ENCODE measurements at places on chromosomes 11 and 22. TPM values are rescaled to one million over a fixed set of nuclear protein-coding genes. Genes with fewer than 3 reads are reported as not detected.

The NDUFC2 gene
- 67.8 TPM for total RNA-seq

The WBP2NL gene
- not detected for total RNA-seq

The RASSF10 gene
- total RNA-seq = 11.4 TPM

The ZNF215 gene
- 3.2 TPM for total RNA-seq

The RIC3 gene
- total RNA-seq = 10.0 TPM

The CYB5R2 gene
- 21.2 TPM for total RNA-seq

The FOLH1 gene
- 2.5 TPM for total RNA-seq

The NXPE4 gene
- total RNA-seq = not detected

DNA sequence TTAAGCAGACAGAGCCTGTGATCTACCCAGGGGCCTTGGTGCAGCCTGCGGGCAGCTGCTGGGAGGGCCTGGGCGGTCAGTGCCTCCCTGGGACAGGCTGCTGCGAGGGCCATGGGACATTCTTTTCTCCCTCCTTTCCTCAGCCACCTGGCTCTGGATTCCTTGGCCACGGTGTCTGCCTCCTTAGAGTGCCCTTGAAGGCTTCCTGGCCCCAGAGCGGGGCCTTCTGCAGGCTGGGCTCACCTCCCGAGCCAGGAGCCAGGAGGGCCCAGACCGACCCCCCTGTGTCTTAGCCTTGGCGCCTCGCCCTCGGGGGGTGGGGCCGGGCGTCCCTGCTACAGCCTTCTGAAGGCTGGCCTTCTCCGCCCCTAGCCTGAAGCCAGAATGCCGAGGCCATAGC lies 231.2 kb downstream of the TBC1D22A start:
- H3K27ac ChIP-seq = peak overlapping the region; percentile 38
- no peak overlapping the region for H3K4me3 ChIP-seq
- H3K27me3 ChIP-seq = no peaks in the 10 kb centered on the region

GRCh38 chr11:87391496-87391895 lies 353.8 kb downstream of the TMEM135 start:
- H3K27me3 ChIP-seq = no peaks in the 10 kb centered on the region
- no peak overlapping the region for H3K27ac ChIP-seq
- DNase-seq = no peak
- no peaks in the 10 kb centered on the region for H3K4me1 ChIP-seq

DNA sequence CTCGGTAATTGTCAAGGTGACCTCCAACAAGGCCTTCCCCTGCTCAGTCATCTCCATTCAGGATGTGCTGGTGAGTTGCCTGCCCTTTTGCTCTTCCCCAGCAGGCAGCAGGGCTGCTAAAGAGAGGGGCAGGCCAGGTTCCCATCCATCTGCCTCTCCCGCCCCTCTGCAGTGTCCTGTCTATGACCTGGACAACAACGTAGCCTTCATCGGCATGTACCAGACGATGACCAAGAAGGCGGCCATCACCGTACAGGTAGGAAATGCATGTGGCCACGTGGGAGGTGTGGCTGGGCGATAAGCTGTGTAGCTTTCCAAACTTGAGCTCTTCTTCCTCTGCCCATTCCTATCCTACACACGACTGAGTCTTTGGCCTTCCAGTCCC lies 4.0 kb downstream of the SIDT2 start:
- H3K27ac ChIP-seq = no peak overlapping the region
- H3K27me3 ChIP-seq = no peaks in the 10 kb centered on the region
- no peak for DNase-seq

GRCh38 chr22:48244388-48245195 lies 1482.1 kb downstream of the TBC1D22A start:
- no peak overlapping the region for H3K27ac ChIP-seq
- no peaks in the 10 kb centered on the region for H3K36me3 ChIP-seq
- DNase-seq = no peak
- H3K4me3 ChIP-seq = no peak overlapping the region
- no peaks in the 10 kb centered on the region for H3K27me3 ChIP-seq
- H3K4me1 ChIP-seq = no peaks in the 10 kb centered on the region

DNA sequence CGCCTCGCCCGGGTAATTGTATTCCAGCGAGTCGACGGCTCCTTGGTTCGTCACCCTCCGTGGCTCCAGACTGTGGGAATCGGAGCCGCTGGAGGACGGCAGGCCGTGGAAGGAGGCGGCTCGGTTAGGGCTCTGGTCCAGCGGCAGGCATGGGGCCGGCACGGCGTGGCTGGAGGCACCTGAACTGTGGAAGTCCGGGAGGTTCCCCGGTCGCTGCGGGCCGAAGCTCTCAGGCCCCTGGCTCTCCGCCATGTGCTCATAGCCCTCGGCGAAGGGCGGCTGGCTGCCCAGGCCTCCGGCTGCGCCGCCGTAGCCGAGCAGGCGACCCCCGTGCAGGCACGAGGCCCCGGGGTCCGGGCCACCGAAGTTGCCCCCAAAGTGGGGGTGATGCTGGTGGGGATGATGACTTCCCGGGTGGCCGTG lies 1.7 kb downstream of the MN1 start:
- no peak for DNase-seq
- H3K4me1 ChIP-seq = peaks cover 26% of the 10 kb centered on the region
- H3K27me3 ChIP-seq = no peaks in the 10 kb centered on the region
- H3K36me3 ChIP-seq = peaks cover 28% of the 10 kb centered on the region
- peak overlapping the region; percentile 86 for H3K4me3 ChIP-seq
- peak overlapping the region; percentile 89 for H3K27ac ChIP-seq

GRCh38 chr11:43955381-43956118 lies 13.1 kb downstream of the C11orf96 start:
- no peaks in the 10 kb centered on the region for H3K36me3 ChIP-seq
- H3K27ac ChIP-seq = no peak overlapping the region
- no peaks in the 10 kb centered on the region for H3K4me1 ChIP-seq
- H3K27me3 ChIP-seq = no peaks in the 10 kb centered on the region
- DNase-seq = no peak

DNA sequence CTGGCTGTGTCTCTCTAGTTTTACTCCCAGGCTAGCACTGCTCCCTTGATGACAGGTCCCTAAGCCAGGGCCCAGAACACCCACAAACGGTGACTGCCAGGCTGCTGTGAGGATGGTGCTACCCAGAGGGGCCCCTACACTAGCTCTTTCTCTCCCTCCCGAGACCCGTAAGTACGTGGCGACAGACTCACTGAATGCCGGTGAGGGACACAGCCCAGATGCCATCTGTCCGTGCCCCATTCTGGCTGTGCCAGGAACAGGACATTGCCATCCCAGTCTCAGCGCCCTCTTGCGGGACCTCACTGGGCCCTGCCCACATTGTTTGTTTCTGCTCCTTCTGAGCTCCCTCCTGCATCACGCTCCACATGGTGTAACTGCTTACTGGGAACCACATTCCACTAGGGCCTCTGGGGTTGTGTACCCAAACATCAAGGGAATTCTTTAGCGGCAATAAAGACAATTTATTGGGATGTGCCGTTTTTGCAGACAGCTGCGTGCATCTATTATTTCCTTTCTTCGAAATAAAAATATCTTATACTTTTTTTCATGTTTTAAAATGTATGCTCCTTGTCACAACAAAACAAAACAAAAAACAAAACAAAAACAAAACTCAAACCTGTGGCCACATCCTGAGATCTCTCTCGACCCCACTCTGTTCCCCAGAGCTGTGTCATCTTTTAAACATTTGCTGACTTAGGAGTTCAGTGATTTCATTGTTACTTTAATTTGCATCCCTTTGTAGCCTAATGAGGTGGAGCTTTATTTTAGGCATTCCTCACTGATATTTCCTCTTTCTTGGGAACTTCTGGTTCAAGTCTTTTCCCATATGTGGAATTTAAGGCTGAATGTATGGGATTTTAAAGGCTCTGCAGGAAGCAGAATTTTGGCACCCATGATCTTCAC lies 4.4 kb upstream of the TPCN2 start:
- H3K4me3 ChIP-seq = no peak overlapping the region
- H3K4me1 ChIP-seq = peaks cover 8% of the 10 kb centered on the region
- no peaks in the 10 kb centered on the region for H3K36me3 ChIP-seq
- no peak for DNase-seq

- no peak overlapping the region for H3K4me3 ChIP-seq
- peaks cover 27% of the 10 kb centered on the region for H3K4me1 ChIP-seq
- no peaks in the 10 kb centered on the region for H3K36me3 ChIP-seq
- peak overlapping the region; percentile 18 for H3K27ac ChIP-seq
Measured at GRCh38 chr11:88435415-88435814, 97.9 kb upstream of the CTSC start.

GRCh38 chr11:128582496-128583366 lies 4.6 kb downstream of the ETS1 start:
- no peaks in the 10 kb centered on the region for H3K36me3 ChIP-seq
- H3K4me1 ChIP-seq = no peaks in the 10 kb centered on the region
- H3K27ac ChIP-seq = no peak overlapping the region
- no peak for DNase-seq
- no peak overlapping the region for H3K4me3 ChIP-seq

- no peak overlapping the region for H3K4me3 ChIP-seq
- H3K27ac ChIP-seq = no peak overlapping the region
- peaks cover 31% of the 10 kb centered on the region for H3K27me3 ChIP-seq
- no peaks in the 10 kb centered on the region for H3K36me3 ChIP-seq
- H3K4me1 ChIP-seq = peaks cover 22% of the 10 kb centered on the region
Measured at GRCh38 chr11:44304091-44305025, 5.6 kb downstream of the ALX4 start.

DNA sequence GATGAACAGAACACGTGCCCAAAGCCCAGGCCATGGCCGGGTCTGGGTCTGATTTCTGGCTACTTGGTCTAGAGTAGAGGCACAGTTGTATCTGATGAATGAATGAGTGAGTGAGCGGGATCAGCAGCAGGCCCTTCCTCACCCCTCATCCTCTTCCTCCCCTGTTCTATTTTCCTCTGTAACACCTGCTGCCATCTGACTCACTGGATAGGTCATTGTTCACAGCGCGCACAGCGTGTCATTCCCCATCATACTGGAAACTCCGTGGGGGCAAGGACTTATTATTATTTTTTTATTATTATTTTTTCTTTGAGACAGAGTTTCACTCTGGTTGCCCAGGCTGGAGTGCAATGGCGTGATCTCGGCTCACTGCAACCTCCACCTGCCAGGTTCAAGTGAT lies 13.9 kb downstream of the NCF4 start:
- no peak for DNase-seq
- no peaks in the 10 kb centered on the region for H3K27me3 ChIP-seq
- no peak overlapping the region for H3K4me3 ChIP-seq

- H3K4me1 ChIP-seq = no peaks in the 10 kb centered on the region
- H3K27me3 ChIP-seq = no peaks in the 10 kb centered on the region
- no peak overlapping the region for H3K4me3 ChIP-seq
- DNase-seq = no peak
Measured at GRCh38 chr11:107482234-107482633, 24.6 kb upstream of the CWF19L2 start.

GRCh38 chr11:87180742-87181141 lies 143.0 kb downstream of the TMEM135 start:
- H3K27ac ChIP-seq = no peak overlapping the region
- no peak overlapping the region for H3K4me3 ChIP-seq
- no peak for DNase-seq
- no peaks in the 10 kb centered on the region for H3K4me1 ChIP-seq

DNA sequence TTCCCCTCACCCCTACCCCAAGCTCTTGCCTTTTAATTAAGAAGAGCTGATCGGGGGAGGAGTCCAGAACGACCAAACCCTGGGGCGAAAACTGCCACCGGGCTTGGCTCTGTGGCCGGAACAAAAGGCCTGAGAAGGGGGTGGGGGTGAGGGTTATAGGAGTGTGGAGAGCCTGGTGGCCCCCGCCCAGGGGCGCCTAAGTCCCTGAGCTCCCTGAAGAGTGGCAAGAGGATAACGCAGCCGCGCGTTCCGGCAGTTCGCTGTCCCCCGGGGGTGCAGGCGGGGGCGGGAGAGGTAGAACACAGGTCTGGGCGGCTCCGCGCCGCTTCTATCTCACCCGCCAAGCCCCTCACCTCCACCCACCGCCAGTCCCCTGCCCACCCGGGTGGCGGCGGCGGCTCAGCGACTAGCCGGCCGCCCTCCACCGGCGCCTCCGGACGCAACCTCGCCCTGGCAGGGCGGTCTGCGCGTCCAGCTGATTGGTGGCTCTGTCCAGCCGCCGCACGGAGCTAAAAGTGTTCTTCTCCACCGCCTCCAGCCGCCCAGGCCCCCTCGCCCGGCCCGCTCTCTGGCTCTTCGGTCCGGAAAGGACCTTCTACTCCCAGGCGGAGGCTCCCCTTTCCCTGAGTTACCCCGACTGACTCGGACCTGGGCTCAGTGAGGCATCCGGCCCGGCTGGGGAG lies 18.7 kb upstream of the BDNF start:
- H3K4me1 ChIP-seq = peaks cover 16% of the 10 kb centered on the region
- H3K27me3 ChIP-seq = peaks cover 49% of the 10 kb centered on the region
- DNase-seq = no peak
- H3K4me3 ChIP-seq = peak overlapping the region; percentile 46
- H3K27ac ChIP-seq = peak overlapping the region; percentile 15

DNA sequence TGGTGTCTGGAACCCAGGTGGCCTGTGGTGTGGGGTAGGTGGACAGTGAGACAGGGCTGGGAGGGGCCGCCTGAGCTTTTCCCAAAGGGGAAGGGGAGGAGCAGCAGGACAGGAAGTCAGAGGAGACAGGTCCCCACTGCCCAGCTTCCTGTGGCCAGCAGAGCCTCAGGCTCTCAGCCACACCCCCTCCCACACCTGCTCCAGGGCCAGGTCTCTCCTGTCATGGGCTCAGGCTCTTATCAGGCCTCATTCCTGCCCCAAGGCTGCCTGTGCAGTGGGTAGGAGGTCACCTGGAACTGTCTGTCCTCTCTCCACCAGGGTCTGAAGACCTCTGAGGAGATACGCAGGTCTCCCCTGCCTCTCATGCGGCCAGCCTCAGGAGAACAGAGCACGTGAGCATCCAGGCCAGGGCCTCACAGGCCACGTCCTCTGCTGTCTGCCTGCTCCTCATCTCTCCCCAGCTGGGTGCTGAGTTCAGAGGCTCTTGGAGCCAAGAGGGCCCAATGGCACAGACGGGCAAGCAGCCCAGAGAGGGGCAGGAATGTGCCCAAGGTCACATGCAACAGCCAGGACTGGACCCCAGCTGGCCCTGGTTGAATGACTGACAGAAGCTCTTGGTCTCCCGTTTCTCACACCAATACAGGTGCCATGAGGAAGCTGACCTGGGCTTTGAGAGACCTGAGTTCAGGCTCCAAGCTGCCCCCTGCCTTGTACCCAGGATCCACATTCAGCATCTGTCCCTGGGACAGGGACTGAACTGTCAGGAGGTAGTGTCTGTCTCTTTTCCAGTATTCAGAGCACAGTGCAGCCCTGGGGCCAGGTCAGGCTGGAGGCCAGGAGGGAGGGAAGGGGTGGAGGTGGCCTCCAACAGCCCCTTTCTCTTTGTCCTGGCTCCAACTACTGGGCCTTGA lies 16.7 kb downstream of the STARD10 start:
- peaks cover 18% of the 10 kb centered on the region for H3K36me3 ChIP-seq
- peaks cover 39% of the 10 kb centered on the region for H3K4me1 ChIP-seq
- no peak for DNase-seq
- no peaks in the 10 kb centered on the region for H3K27me3 ChIP-seq

DNA sequence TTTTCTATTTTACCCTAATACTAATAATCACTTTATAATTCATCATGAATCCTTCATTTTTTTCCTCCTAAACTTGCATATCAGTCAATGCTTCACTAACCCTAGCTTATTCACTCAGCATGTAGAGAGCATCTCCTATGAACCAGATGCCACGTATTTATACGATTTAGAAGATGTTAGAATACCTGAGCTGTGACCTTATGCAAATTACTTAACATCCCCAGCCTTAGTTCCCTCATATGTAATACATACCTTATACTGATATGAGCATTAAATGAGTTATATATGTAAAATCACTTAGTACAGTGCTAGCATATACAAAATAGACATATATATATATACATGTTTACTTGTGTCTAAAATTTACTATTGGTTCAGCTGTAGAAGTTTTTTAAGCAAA lies 9.0 kb downstream of the FAM76B start:
- no peaks in the 10 kb centered on the region for H3K4me1 ChIP-seq
- H3K27me3 ChIP-seq = no peaks in the 10 kb centered on the region
- H3K27ac ChIP-seq = no peak overlapping the region
- no peak for DNase-seq
- H3K4me3 ChIP-seq = no peak overlapping the region
- H3K36me3 ChIP-seq = peaks cover 99% of the 10 kb centered on the region

Measured in esophagus squamous epithelium (tissue), 5 donors.